ENCODE measurements at places on chromosomes 5 and 9.

DNA sequence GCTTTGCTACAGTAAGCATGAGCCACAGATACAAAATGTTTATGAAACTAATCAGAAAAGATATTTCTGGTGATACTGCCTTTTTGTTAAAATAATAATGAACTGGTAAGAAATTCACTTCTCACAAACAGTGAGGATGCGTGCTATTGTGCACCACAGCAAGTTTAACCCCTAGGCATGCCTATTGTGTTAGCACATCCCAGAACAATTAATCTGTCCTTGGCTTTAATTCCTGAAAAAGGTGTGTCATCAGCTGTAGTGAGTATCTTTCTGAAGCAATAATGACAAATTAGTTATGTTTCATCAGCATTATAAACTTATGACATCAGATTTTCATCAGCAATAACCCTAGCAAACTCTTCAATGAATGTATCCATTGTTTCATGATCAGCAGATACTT is 1307.2 kb downstream of the EFNA5 start:
- no peak for DNase-seq

DNA sequence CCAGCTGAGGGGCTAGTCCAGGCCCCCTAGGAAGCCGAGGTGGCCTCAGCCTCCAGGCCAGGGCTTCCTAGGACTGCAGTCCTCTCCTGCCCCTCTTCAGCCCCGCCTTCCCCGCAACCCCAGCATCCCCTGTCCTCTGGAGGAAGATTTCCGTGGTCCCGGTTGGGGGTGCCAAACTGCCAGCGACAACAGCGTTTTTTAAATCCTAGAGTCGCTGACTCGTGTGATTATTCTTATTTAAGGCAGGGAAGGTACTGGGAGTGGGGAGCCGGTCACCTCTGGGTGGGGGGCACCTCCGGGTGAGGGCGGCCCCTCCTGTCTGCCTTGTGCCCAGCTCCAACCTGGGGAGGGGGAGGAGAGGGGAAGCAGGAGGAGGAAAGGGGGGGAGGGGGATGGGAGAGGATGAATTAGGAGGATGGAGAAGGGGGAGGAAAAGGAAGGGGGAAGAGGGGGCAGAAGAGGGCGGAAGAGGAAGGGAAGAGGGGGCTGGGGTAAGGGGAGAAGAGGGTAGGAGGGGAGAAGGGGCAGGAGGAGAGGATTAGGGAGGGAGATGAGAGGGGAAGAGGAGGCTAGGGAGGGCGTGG is 173.1 kb upstream of the IER5L start:
- no peak for DNase-seq

- DNase-seq: peak; percentile 24
These were observed 66.1 kb downstream of the CACNA1B start for GRCh38 chr9:137943655-137944054.

DNA sequence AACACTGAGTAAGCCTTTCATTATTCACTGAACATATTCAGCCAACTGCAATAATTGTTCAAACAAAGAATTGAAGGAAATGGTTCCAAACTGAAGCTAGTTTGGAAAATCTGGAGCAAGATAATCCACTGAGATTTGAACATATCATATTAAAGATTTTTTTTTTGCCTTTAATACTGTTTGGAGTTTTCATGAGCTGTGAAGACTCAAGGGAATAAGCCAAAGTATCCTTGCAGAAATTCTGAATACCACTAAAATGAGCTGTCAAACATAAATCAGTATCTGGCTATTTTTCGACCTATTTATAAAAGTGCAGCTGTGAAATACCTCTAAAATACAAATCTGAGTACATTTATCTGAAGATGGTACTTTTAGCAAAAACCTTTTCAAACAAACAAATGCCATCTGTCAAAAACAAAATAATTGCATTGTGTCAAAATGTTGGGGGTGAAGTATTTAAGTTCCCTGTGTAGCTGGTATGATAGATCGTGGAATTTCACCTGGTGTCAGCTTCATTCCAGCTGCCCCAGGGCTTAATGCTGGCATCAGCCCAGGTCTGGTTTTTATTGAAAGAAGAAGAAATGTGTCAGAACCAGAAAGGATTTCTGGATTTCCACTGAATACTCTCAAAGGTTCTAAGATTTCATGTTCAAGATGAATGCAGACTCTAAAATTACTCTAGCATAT is 149.0 kb upstream of the GRAMD2B start:
- no peak for DNase-seq

GRCh38 chr5:151023651-151024050 is 3.3 kb downstream of the GPX3 start:
- peak; percentile 78 for DNase-seq

- DNase-seq: no peak
These were observed 107.6 kb upstream of the PRSS3 start for GRCh38 chr9:33687779-33688178.

GRCh38 chr5:175861337-175862130 is 9.8 kb upstream of the CPLX2 start:
- no peak for DNase-seq

DNA sequence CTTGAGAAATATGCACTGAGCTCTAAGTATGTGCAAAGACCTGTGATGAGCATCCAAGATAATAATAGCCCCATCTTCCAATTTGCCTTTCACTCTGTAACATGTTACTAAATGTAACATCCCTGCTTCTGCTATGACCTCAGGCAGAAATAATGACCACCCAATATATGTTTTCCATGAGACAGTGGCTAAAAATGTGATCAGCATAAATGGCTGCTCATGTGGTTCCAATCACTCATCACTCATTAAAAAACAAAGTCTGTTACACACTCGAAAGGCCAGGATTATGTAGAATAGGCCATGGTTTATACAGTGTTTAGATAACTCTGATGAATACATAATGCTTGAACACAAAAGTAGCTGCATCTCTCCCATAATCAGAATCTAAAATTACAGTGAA is 71.4 kb upstream of the MOCS2 start:
- DNase-seq: no peak

Measured in HT1080 (cell line).